ENCODE measurements at places on chromosomes 1 and 21.

DNA sequence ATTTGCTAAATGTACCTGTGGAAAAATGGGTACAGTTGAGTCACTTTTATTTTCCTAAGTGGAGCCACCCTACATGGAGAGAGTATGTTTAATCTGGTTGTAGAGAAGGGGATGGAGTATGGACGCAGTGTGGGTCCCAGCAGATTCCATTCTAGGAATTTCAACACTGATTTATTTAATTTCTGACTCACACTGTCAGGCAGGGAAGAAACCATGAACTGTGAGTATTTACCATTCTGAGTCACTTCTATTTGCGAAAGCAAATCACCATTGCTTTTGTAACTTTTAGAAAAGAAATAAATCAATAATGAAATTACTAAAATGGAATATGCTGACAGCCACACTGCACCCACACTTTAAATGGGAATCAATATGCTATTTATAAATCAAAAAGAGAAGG is 339.0 kb downstream of the DSCAM start:
- no peak for DNase-seq

- no peak for DNase-seq
Observed at GRCh38 chr1:89068291-89068690, 3.3 kb upstream of the GBP1 start.

DNA sequence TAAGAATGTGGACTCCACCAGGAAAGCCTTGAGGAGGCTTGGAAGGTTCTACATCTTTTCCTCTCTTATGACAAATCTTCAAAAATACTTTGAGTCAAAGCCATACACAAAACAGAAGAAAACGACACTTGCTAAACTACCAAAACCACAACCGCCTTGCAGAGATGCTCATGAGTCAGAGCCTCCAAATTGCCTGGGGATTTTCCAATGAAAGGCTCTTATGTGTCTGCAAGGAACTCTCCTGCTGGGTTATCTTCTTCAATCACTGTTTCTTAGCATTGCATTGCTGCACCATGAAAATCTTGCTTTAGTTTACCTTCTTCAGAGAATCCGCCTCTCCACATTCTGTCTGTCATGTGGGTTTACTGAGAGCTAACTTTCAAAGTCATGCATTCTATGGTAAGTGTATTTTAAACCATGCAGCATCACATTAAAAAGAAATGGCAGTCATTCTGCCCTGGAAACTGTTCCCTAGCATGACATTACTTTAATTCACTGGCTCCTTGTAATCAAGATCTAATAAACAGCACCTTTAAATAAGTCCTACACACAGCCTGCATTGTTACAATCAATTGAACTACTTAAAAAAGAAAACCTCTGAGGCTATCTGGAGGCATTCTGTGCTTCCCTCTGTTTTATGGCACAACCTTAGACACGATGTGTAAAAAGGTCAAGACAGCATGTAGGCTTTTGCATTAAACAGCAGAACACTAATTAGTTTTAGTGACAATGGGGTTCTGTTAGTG is 210.0 kb upstream of the FOXD3 start:
- no peak for DNase-seq

GRCh38 chr21:46320331-46320801 is 3.3 kb downstream of the C21orf58 start:
- no peak for DNase-seq

- no peak for DNase-seq
Observed at GRCh38 chr1:2036287-2036686, 13.9 kb upstream of the PRKCZ start.

DNA sequence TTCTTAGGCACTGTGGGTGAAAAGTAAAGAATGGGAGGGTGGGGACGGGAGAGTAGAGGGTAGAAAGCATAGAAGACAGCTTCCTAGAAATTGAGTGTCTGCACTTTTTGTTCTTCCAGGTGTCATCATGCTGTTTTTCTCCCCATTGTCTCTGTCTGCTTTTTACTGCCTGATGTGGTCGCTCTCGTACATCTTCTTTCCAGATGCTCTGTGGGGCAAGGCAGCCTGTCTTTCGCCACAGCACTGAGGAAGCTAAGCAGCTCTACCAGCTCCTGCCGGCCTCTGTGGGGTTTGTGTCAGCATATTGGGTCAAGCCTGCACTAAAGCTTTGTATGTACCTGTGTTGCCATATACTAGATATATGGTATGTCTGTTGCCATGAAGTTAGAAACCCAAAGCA is 13.2 kb downstream of the TMEM269 start:
- no peak for DNase-seq

GRCh38 chr1:10541286-10541685 is 66.5 kb downstream of the PEX14 start:
- DNase-seq, result no peak

All from activated T-cell treated with anti-CD3 and anti-CD28 coated beads for 1 hour (primary cell).